Muscle of back (tissue), 13 donors: ENCODE measurements at places on chromosomes 13 and 19. TPM values are rescaled to one million over a fixed set of nuclear protein-coding genes. Genes with fewer than 3 reads are reported as not detected.

Gene A1BG
- polyA plus RNA-seq, result 2.9 TPM

Gene FSD1
- 2.9 TPM for polyA plus RNA-seq

Gene ATP4B
- not detected for polyA plus RNA-seq

Gene PLPP2
- 0.04 TPM for polyA plus RNA-seq

Gene CACNG6
- polyA plus RNA-seq, result 22.8 TPM

Gene PGLYRP1
- not detected for polyA plus RNA-seq

Gene ZNF626
- polyA plus RNA-seq, result 14.4 TPM
